ENCODE measurements at places on chromosomes 5 and 9.

DNA sequence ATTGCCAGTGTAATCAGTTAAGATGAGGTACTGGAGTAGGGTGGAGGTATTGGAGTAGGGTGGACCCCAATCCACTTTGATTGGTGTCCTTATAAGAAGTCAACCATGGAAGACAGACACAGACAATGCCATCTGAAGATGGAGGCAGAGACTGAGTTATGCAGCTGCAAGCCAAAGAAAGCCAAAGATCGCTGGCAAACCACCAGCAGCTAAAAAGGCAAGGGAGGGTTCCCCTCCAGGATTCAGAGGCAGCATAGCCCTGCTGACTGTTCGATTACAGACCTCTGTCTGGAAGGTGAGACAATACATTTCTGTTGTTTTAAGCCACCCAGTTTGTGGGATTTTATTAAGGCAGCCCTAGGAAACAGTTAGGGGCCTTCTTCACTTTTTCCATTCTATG, 30.5 kb upstream of the CKMT2 start:
- no peak for DNase-seq

DNA sequence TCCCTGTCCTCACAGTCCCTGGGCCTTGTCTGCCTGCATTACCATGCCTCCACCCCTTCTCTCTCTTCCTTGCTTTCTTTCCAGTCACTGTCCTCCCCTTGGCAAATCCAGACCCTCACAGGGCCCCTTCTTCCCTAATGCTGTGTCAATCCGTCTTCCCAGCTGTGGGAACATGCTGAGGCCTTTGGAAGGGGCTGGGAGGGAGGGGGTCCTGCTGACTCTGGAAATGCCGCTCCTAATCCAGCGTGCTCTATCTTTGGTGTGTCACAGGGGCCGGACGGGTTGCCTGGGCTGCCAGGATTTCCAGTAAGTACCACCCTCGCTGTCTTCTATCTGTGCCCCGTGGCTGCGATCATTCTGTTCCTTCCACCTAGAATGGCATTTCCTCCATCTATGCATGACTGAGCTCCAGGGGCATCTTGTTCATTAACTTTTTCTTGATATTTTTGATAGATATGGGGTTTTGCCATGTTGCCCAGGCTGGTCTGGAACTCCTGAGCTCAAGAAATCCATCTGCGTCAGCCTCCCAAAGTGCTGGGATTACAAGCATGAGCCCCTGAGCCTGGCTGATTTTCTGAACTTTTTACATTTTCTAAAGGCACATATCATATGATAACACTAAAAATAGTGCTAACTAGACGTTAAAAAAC, 64.5 kb upstream of the TGFBR1 start:
- no peak for DNase-seq

DNA sequence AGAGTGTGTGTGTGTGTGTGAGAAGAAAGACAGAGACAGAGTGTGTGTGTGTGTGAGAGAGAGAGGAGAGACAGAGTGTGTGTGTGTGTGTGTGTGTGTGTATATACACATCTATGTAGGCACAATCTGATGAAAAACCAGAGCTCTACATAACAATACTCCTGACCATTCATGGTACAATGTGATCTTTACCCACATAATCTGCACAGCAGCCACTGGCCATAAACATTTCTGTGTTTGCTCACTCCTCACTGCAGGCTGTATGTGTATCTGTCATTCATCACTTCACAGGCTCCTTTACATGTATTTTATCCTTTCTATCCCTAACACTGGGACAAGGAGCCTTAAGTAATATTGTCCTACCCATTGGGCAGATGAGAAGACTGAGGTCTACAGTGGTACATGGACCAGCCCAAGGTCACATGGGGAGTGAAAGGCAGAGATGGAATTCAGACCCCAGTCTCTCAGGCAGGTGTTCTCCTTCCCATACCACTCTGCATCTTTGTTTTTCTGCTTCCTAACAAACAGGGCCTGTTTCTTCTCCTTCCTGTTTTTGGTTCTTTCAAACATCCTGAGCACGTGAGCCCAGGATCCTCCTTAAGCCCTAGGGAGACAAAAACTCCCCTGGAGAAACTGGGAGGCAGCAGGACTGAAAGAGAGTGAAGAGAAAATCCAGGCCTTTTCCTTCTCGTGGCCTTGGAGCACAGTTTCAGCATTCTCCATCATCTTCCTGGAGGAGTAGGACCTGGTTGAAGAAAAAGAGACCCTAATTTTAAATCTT, 201.7 kb upstream of the MSX2 start:
- DNase-seq: no peak

DNA sequence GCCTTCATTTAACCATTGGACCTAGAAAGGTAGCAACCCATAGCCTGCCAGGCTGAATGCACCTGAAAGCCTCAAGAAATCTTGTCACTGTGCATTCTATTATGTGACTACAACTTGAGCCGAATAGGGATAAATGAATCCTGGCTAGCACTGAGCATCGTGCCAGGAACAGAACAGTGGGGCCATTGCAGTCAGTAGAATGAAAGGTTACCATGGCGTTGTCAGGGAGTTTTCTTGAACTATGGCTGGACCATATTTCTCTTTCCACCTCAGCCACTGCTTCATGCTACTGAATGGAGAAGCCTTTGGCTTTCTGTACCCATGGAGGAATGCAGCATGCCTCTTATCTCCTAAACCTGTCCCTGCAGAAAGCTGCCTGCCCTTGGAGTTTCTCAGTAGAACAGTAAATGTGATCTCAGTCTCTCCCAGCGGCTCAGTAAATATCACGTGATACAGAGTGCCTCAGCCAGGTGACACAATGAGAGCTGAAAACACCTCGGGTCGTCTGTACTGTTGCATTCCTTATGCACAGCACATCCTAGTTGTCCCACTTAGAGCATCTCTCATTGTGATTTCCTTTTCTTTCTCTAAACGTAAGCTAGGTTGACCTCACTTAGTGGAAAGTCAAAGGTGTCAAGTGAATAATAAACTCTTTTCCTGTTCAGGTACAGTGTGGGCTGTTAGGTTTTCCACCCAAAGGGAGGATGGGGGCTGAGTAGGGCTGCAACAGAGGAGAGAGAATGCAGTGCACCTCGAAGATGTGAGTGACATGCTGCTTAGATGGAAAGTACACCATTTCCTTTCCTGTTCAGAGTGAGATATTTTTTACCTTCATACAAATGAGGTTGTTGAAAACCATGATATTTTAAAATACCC, 115.3 kb downstream of the MACIR start:
- DNase-seq: no peak

DNA sequence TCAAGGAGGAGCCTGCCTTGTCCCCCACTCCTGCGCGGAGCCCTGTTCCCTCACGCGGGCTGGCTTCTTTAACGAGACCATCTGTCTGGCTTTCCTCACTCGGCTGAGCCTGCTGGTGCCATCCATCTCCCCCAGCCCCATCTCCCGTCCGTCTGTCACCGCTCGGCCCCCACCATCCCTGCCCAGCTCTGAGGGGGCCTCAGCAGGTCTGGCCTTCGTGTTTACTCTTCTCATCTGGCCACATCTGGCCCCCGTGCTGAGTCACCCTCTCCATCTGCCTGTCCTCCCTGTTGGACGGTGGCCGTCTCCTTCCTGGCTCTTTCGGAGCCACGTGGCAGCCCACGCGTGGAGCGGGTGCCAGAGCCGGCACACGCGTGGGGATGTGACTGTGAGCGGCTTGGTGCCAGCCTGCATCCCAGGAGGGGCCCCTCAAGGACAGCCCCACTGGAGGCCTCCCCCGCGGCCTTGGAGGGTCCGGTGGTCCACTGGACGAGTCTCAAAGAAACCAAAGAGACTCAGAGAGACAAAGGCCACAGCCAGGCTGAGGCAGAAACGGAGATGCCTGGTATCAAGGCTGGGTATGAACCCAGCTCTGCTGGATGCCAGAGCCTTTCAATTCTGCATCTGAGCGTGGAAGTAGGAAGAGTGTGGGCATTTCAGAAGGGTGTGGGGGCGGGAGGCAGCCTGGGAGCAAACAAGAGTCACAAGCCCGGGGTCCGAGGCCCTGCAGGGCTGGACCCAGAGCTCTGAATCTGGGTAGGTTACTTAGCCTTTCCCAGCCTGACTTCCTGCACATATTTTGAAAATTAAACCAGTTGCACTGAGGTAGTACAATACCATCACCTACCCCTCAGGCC, 76.7 kb upstream of the UNC5A start:
- no peak for DNase-seq

- no peak for DNase-seq
These were observed 799.1 kb downstream of the TAF11L14 start for GRCh38 chr5:18433336-18433735.

DNA sequence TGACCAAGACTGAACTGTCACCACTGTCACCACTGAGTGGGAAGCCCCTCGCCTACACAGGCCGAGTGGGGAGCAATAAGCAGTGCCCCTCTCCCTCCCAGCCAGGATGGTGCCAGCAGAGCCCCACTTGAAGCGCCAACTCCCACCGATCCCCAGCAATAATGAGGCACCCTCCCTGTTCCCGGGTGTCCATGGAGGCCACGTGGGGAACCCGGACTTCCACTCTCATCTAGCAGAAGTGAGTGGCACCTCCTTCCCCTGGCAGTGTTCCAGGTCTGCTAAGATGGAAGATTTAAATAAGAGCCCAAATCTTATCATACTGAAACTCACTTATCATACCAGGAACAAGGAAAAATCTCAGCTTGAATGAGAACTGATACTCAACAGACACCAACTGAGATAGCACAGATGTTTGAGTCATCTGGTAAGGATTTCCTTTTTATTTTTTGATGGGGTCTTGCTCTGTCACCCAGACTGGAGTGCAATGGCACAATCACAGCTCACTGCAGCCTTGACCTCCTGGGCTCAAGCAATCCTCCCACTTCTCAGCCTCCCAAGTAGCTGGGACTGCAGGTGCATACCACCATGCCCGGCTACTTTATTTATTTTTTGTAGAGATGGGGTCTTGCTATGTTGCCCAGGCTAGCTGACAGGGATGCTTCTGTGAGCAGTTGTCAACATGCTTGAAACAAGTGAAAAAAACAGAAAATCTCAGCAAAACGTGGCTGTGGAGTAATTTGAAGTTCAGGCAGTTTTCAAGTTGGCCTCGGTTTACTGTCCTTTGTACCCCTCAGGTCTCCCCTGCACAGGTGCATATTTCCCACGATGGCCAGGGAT, 29.6 kb upstream of the ASS1 start:
- DNase-seq: no peak

DNA sequence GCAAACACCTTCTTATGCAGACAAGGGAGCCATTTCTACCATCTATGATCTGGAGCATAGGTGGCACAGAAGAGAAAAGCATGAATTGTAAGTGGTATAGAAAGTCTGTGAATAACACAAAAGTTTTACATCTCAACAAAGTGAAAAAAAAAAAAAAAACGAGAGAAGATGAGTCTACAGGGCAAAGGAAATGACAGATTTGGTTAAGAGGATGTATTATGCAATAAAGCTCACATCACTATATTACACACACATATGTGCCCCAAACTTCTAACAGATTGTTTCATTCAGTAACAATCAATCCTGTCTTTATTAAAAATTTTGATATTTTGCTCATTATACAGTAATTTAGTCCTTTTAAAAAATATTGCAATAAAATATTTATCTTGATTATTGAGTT, 49.8 kb downstream of the CERT1 start:
- DNase-seq: no peak

GRCh38 chr9:117649126-117649525, 55.1 kb upstream of the TLR4 start:
- no peak for DNase-seq

DNA sequence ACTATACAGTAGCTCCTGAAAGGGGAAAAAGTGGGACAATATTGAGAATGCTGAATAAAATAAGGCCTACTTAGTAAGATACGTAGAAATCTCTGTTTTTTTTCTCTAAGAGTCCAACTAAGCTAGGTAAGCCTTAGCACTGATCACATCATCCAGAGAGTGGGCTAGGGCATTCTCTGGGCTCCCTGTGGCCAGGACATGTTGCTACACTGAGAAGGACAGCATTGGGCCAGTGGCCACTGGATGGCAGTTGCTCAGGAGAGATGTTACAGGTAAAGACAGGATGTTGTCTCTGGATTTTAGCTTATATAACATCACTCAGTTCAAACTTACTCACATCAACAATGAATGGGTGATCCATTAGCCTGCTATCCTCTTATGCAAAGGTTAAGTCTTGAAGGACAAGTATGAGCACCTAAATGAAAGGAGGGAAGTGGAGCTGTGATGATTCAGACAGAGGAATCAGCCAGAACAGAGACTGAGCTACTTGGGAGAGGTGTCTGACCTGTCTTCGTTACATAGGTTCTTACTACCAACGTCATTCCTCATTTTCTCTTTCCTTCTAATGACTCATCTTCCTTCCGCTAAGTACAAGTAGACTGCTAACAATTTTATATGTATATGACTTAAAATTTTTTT, 226.6 kb upstream of the ADCY2 start:
- DNase-seq: no peak

- no peak for DNase-seq
These were observed 121.1 kb downstream of the CYLC2 start for GRCh38 chr9:103116246-103116645.

DNA sequence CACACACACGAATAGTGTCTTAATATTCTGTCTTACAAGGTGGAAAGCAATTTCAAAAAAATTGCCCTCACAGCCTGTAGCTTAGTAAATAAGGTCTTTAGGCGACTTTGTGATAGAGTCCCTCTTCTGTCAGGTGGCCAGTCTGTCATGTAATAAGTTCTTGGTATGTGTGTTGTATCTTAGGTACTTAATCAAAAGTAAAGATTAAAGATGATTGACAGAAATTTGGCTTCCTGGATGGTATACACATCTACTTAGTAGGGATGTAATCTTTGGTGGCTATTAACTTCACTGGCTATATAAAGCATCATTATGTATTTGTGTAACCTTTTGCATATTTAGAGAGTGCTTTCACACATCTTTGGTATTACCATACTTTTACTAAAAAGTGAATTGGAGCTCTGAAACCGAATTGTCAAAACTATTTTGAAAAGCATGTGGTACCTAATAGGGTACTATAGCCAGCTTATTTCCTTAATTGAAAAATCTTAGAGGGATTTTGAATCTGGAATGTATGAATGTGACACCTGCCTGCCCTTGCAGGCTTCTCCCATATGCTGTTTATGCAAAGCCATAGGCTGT, 3.4 kb downstream of the G3BP1 start:
- no peak for DNase-seq

DNA sequence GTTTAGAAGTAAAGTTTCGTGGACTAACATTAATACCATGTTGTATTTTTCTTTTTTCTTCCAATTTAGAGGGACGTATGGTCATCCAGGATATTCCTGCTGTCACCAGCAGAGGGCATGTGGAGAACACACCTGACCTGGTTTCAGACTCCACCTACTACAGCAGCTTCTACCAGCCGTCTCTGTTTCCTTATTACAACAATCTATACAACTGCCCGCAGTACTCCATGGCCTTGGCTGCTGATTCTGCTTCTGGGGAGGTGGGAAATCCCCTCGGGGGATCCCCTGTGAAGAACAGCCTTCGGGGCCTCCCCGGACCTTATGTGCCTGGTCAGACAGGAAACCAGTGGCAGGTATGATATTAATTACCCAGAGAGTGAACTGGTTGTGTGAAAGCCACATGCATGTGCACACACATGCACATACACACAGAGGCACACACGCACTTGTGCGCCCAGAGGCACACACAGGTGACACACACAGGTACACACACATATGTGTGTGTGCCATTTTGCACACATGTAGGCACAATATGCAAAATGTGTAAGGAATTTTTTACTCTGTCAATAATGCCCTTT, 52.4 kb downstream of the DMRT1 start:
- peak; percentile 7 for DNase-seq

GRCh38 chr9:109387206-109387605, 66.3 kb upstream of the EPB41L4B start:
- DNase-seq: no peak
